ENCODE measurements at places on chromosomes 6 and 20.
A peak's percentile ranks its signal among the peaks of the same experiment; 100 is the strongest.

- no peak for DNase-seq
Measured at GRCh38 chr20:51978070-51978501, 175.8 kb upstream of the SALL4 start.

GRCh38 chr6:3899970-3900439 lies 50.8 kb downstream of the FAM50B start:
- DNase-seq, result no peak

- DNase-seq, result no peak
Measured at GRCh38 chr20:59837623-59838394, 95.6 kb downstream of the SYCP2 start.

- no peak for DNase-seq
Measured at GRCh38 chr20:36604952-36605398, 604 bp upstream of the RAB5IF start.

- DNase-seq, result no peak
Measured at GRCh38 chr6:15303162-15303919, 57.5 kb downstream of the JARID2 start.

GRCh38 chr20:49484180-49485140 lies 2.0 kb upstream of the KCNB1 start:
- DNase-seq, result peak; percentile 81

- no peak for DNase-seq
Measured at GRCh38 chr6:127481111-127481510, 21.9 kb upstream of the KIAA0408 start.

GRCh38 chr6:36676141-36677058 lies 2.1 kb upstream of the CDKN1A start:
- no peak for DNase-seq

GRCh38 chr6:36834576-36835341 lies 4.5 kb downstream of the CPNE5 start:
- DNase-seq, result no peak

DNA sequence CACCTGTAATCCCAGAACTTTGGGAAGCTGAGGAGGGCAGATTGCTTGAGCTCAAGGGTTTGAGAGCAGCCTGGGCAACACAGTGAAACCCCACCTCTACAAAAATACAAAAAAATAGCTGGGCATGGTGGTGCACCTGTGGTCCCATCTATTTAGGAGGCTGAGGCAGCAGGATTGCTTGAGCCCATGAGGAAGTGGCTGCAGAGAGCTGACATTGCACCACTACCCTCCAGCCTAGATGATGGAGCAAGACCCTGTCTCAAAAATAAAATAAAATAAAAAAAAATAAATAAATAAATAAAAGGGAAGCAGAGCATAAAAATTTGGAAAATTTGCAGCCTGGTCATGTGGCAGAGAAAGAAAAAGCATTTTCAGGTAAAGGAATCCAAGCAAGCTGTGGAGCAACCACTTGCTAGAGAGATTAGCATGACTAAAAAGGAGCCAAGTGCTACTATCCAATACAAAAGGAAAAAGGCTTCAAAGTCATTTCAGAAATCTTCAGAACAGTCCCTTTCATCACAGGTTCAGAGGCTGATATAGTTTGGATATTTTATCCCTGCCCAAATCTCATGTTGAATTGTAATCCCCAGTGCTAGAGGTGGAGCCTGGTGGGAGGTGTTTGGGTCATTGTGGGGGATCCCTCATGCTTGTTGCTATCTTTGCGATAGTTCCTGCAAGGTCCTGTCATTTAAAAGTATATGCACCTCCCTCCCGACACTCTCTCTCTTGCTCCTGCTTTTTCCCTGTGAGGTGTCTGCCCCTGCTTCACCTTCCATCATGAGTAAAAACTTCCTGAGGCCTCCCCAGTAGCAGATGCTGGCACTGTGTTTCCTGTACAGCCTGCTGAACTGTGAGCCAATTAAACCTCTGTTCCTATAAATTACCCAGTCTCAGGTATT lies 11.2 kb upstream of the TTK start:
- DNase-seq, result no peak

DNA sequence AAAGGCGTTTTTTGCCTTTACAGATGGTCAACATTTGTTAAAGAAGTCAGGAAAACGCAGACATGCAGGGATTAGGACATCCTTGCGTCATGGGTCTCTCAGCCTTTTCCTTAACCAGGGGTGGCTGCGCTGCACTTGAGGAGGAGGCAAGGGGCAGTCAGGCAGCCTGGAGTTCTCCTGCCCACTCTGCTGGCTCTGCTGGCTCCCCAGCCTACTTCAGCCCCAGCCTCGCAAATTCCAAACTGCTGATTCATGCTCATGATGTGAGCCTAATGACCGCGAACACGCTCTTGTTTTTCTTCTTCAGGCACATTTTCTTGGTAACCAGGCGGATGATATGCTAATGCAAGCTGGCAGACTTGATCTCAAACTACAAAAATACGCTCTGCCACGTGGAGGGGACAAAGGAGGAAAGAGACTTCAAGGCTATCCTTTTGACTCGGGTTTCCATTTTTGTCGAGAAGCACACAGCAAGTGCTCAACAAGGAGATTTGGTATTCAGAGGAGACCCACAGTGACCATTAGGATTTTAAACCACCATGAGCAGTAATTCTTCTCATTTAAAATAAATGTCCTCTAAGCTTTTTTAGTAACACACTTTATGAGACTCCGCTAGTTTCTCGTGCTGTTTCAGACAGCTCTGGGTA lies 290.3 kb upstream of the STXBP5 start:
- peak; percentile 31 for DNase-seq

DNA sequence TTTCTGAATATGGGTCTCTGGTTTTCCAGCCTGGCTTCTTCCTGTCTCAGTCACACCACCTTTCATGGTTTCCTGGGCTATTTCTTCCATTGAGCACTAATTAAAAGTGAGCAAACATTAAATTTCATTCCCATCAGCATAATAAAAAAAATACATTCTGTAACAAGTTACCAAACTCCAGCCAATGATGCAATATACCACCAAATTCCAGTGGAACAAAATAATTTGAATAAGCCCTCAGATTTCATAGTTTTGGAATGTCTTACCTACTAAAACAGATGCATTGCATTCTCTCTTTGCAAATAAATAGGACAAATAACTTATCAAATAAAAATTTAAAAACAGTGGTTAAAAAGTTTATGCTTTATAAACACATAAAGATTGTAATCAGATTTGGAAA lies 97.8 kb upstream of the PRDM1 start:
- DNase-seq, result no peak

DNA sequence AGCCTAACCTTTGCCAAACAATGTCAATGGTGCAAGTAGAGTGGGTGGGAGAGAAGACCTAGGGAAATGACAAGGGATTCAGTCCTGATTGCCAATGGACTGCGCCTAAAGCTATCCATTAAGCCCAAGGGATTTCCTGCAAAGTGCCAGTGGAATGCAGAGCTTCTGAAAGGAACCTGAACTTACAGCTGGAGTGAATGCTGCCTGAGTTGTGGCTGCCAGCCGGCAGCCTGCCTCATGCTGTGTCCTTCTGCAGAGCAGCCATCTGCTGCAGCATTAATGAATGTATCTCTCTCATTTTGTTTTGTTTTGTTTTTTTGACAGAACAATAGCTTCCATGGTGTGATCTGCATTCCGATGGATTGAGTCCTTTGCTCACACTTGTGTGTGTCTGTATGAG lies 44.7 kb downstream of the SLC35F1 start:
- no peak for DNase-seq

- no peak for DNase-seq
Measured at GRCh38 chr6:37928217-37928616, 108.7 kb downstream of the ZFAND3 start.

DNA sequence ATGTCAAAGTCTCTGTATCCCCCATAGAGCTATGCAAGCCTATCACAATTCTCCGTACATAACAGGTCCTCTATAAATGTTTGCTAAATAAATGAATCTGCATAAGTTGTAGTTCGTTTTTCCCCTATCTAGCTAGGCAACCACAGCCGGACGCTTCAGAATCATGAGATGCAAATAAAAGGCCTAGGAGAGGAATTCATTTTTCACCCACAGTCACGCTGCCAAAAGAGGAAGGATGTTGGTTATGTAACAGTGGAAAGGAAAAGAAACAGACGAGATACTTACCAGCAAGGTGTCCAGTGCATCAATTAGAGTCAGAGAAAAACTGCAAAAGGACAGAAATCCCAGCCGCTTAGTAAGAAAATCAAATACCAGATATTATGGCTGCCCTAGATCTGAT lies 2.4 kb downstream of the EDEM2 start:
- DNase-seq, result no peak

DNA sequence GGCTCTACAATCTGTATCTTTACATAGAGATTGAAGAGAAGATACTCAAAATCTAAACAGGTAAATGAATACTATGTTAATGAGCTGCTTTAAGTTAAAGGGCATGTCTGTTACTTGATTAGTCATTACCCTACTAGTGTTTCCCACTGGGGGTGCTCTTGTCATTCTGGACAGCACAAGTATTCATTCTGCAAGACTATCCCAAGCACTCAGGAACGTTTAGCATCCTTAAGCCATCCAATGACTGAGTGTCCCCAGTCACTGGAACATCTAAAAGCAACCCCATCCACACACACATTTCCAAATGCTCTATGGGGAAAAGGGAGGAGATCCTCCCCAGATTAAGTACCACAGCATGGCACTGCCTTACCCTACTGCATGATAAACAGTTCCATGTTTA lies 25.7 kb downstream of the EZR start:
- DNase-seq, result no peak

GRCh38 chr6:12605888-12606345 lies 110.7 kb upstream of the PHACTR1 start:
- peak; percentile 52 for DNase-seq

GRCh38 chr20:53224851-53225250 lies 252.7 kb downstream of the TSHZ2 start:
- no peak for DNase-seq

- DNase-seq, result no peak
Measured at GRCh38 chr6:139549561-139550070, 175.2 kb upstream of the CITED2 start.

DNA sequence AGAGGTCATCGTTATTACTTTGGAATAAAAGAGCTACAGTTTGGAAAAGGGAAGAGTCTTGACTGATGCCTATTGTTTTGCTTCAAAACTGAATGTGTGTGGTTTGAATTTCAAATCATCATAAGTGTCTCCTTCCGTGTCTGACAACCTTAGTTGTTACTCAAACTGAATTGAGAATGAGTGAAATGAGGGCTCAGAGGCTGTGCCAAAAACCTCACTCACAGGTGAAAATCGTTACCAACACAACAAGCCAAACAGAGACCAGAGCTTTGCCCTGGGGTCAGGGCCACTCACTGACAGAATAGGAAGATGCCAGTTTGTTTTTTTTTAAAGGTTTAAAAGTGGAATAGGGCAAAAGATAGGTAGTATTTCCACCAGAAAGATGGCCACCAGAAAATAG lies 15.2 kb upstream of the SIRT5 start:
- no peak for DNase-seq

DNA sequence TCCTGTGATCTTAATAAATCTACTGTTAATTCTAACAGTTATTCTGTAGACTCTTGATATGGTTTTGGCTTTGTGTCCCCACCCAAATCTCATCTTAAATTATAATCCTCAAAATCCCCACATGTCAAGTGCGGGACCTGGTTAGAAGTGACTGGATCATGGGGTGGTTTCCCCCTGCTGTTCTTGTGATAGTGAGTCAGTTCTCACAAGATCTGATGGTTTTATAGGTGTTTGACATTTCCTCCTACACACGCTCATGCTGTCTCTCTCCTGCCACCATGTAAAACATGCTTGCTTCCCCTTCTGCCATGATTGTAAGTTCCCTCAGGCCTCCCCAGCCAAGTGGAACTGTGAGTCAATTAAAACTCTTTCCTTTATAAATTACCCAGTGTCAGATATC lies 10.5 kb upstream of the EPB41L2 start:
- DNase-seq, result no peak

- no peak for DNase-seq
Measured at GRCh38 chr6:167977717-167978467, 19.6 kb upstream of the KIF25 start.

DNA sequence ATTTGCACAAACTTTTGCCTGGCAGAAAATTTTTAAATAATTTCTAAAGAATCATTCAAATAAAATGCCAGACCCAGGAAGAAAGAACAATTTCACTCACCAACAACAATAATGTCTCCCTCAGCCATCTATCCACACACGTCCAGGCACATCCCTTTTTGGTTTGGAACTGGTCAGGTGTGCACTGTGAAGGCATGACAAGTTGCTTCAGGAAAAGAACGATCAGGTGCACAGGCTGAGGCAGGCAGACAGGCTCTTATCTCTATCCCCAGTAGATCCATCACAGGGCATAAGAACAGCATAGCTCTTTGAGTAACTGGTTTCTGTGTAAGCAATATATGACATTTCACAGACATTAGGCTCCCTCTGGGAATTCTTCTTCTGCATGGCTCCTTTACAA lies 18.1 kb upstream of the NXT1 start:
- DNase-seq, result no peak

- no peak for DNase-seq
Measured at GRCh38 chr20:62922451-62922921, 3.8 kb downstream of the DIDO1 start.

DNA sequence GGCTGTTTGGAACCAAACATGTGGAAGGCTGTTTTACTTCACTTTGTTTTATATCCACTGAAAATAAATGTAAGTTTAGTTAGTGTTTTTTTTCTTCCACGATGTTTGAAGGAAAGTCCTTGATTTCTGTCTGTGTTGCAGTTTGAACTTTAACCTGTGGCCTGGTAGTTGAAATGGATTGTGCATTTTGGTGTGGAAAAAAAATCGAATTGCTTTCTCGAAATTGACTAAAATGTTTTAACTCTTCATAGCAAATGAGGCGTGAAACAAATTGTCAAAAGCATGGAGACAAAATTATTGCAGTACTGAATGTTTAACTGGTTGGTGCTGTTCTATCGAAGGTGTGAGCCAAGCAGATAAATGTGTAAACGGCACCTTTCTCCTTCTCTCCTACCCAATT lies 24.5 kb downstream of the ARID1B start:
- no peak for DNase-seq

DNA sequence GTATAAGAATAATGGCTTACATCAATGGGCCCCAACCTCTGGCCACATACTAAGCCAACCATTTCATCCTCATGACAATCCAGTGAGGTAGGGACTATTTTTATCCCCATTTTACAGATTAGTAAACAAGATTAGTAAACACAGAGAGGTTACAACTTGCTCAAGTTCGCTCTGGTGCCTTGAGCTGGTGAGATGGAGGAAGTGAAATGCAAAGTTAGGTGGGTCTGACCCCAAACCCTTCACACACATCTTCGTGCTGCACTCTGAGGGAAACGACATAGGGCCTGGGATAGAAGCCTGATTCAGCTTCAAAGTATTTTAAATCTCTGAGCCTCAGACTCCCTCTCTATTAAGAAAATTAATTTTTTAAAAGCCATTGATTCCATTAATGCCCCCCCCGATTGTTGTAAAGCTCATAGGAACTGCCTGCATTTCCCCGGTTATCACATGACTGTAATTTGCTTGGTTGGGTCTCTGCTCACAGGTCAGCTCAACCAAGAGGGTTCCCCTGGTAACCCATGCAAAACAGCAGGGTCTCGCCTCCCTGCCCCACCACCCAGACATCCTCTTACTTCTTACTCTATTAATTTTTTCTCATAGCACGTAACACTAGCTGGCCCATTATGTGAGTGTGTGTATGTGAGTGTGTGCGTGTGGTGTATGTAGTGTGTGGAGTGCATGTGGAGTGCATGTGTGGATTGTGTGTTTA lies 221.2 kb downstream of the MAFB start:
- DNase-seq, result no peak

Data from neural crest cell (in vitro differentiated cells).